ENCODE measurements at places on chromosomes 4 and X. TPM values are rescaled to one million over a fixed set of nuclear protein-coding genes. Genes with fewer than 3 reads are reported as not detected.

- DNase-seq = no peak
These were observed 86.4 kb upstream of the FAM9C start for GRCh38 chrX:13130816-13131215.

- no peak for DNase-seq
These were observed 191.1 kb upstream of the ANXA3 start for GRCh38 chr4:78360466-78360865.

- DNase-seq = no peak
These were observed 52.8 kb downstream of the MED28 start for GRCh38 chr4:17667253-17667652.

CFAP47 gene
- 0.96 TPM for total RNA-seq

FHL1 gene
- 248 TPM for total RNA-seq

DNA sequence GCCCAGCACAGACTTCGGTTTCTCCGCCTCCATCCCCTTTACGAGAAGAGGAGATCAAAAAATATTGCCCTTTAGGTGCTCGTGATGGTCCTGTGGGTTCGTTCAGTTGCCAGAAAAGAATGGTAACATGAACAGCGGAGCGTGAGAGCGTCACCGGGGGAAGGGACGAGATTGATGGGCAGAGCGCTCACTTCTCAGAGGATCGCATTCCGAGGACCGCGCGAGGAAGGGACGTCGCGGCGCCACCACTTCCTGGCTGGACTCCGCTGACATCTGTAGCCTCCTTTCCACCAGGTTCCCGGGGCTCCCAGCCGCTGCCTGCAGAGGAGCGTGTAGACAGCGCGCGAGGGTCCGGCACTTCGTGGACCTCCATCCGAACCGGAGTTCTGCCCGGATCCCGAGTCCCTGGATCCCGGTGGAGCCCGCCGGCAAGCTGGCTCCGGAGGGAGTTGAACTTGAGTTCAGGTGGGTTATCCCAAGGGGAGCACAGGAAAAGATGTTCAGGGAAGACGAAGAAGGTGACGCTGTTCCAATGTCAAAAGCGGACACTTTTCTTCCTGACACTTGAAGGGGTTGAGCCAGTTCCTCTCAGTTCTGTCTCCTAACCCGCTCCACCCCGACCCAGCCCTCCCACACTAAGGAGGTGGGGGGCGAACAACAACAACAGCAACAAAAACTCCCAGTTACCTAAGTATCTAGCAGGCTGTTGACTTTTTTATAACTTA, 484 bp downstream of the GALNTL6 start:
- no peak for DNase-seq

DMP1 gene
- not detected for total RNA-seq

GRCh38 chr4:43126595-43126994, 234.1 kb downstream of the GRXCR1 start:
- DNase-seq = no peak

DNA sequence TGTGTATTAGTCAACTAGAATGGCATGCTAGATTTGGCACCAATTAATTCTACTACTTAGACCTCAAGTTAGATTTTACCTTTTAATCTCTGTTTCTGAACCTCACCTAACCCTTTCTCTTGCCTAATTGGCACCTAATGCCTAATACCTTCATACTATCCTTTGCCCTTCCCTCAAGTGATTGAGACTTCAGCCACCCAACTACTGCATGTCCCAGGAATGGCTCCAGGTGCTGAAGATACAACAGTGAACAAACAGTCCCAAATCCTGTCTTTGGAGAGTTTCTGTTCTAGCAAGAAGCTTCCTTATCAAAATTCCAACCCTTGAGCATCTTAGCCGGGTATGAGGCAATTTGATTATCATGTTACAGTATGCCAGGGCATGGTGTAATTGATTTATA, 139.9 kb downstream of the CPE start:
- no peak for DNase-seq

GRCh38 chr4:180356766-180357165, 1886.4 kb upstream of the TENM3 start:
- no peak for DNase-seq

SLC16A2 gene
- total RNA-seq = 6.8 TPM

- no peak for DNase-seq
These were observed 142.9 kb upstream of the SLC4A4 start for GRCh38 chr4:71195924-71196323.

- DNase-seq = no peak
These were observed 96.0 kb upstream of the ATOH1 start for GRCh38 chr4:93732509-93732908.

- DNase-seq = peak; percentile 99
These were observed at the start of gene BBS12 for GRCh38 chr4:122732329-122733026. Gene BBS12, plus strand, starts transcription at chr4:122732704. Its CDS starts 9,189 bp downstream, at chr4:122741893.

DNA sequence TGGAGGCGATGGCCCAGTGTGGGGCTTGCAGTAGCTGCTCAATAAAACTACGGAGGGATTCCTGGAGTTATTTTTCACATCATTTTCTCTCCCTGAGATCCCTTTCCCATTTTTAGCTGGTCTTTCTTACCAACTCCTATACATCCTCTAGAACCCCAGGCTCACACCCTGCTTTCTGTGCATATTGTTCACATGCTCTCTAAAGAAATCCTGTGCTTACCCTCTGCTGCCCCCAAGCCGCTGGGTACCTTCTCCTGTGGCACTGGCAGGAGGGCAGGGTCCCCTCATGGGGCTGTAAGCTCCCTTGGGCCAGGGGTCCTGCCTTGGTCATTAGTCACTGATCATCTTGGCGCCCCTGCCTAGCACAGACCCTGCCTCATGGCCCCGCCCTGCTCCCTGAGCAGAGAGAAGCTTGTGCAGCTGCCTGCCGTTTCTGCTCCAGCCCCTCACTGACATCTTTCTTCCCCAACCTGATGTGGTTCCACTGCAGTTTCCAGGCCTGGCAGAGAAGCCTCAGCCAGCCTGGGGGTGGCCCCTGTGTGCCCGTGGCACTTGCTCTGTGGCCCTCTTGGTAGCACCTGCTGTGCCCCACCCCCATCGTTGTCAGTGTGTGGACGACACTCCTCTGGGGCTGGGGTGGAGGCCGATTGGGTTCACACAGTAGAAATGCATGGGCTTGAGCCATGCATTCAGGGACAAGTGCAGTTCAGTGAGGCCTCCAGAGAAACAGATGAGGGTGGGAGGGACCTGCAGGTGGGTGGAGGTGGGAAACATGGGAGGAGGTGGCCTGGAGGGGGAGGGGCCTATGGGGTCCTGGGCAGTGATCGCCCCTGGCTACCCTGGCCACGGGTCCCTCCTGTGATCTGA, 69.5 kb downstream of the WFS1 start:
- no peak for DNase-seq

PASD1 gene
- not detected for total RNA-seq

DNA sequence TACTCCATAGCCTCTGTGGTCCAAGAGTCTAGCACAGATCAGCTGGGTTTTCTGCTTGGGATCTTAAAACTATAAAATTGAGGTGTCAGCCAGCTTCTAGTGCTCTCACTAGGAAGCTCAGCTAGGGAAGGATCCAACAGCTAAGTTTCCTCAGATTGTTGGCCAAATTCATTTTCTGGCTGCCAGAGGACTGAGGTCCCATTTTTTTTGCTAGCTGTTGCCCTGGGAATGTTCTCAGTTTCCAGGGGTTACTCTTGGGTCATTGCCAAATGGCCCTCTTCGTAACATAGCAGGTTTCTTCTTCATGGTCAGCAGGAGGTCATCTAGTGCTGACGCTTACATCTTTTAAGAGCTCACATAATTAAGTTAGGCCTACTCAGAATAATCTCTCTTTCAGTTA, 2178.2 kb downstream of the ARAP2 start:
- no peak for DNase-seq

GRCh38 chr4:72701987-72702819, 133.2 kb upstream of the ADAMTS3 start:
- DNase-seq = no peak

DNA sequence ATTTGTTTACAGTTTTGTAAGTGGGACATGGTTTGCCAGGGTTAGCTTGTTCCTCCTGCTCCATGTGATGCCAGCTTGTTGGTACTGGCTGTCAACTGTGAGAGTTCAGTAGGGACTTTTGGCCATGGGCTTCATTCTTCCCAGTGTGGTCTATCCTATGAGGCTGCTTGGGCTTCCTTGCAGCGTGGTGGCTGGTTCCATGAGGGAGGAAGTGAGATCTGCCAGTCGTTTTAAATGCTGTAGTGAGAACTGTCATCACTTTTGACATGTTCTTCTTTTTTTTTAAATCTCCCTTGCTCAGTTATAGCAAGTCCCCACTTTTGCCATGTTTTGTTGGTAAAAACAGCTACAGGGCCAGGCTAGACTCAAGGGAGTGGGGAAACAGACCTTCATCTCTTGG, 15.9 kb downstream of the NSD2 start:
- no peak for DNase-seq

NAP1L3 gene
- 3.4 TPM for total RNA-seq

GRCh38 chr4:142719854-142720541, 126.1 kb downstream of the INPP4B start:
- no peak for DNase-seq

DNA sequence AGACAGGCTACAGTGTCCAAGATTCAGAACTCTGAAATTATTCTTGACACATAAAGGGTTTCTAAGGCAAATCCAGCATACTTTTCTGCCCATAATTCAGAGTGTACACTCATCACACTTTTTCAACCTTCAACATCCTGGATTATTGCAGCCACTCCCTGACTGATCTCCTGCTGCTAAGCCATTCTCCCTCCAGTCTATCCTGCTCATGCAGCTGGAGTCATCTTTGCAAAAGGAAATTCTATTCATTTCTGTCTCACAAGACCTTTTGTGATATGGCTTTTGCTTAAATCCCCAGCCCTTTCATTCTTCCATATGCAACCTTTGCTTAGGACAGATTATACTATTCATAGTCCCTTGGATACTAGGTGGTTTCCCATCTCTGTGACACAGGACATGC, 236.1 kb upstream of the LDB2 start:
- no peak for DNase-seq

DNA sequence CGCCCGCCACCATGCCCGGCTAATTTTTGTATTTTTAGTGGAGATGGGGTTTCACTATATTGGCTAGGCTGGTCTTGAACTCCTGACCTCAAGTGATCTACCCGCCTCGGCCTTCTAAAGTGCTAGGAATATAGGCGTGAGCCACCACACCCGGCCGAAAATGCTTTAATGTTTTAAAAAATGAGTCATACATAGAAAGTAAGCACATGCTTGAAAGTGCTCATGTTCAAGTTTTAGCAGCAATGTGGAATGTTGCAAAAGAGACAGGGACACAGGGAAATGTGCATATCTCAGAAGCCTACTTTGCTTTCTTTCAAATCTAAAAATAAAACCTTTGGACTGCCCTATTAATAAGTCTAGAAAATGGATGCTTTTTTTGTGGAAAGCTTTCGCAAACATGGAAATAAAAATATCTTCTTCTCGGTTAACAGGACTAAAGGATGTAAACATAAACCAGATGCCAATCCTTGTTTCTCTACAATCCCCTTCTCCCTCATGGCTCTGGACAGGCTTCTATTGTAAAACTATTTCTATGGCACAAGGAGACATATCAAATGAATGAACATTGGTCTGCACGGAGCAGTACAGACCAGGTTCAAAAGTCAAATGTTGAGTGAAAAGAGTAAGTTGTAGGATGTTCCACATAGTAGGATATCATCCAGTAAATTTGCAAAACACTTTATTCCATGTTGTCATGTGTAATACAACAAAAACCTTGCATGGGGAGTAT, 15.0 kb downstream of the MECP2 start:
- no peak for DNase-seq

HSFX2 gene
- total RNA-seq = not detected

AFM gene
- total RNA-seq = not detected

DNA sequence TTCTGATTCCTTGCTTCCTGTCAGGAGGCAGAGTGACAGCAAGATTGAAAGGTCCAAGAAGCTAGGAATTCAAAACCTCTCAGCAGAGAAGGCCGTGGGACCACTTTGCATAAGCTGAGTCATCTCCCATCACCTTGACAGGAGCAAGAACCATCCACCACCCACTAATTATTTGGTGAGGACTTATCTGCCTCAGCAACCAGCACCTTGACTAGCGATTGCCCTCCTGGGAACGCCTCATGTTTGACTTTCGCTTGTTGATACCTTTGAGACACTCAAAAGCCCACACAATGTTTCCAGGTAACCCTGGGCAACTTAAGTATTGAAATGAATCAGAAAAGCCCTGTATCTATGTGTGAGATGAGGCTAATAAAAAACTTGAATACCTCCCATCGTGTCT, 233.5 kb upstream of the GYPA start:
- no peak for DNase-seq

PNMA6F gene
- not detected for total RNA-seq

GRCh38 chr4:6907658-6908191, 1.9 kb upstream of the TBC1D14 start:
- DNase-seq = no peak

GSX2 gene
- total RNA-seq = not detected

RPA4 gene
- 2.6 TPM for total RNA-seq

- DNase-seq = no peak
These were observed 167.3 kb upstream of the SH3RF1 start for GRCh38 chr4:169438057-169438480.

FAAH2 gene
- total RNA-seq = 9.1 TPM

ADH7 gene
- not detected for total RNA-seq

RNF150 gene
- total RNA-seq = 19.8 TPM

CT83 gene
- total RNA-seq = not detected

- no peak for DNase-seq
These were observed 6.6 kb downstream of the FBXL5 start for GRCh38 chr4:15648600-15648999.

DNA sequence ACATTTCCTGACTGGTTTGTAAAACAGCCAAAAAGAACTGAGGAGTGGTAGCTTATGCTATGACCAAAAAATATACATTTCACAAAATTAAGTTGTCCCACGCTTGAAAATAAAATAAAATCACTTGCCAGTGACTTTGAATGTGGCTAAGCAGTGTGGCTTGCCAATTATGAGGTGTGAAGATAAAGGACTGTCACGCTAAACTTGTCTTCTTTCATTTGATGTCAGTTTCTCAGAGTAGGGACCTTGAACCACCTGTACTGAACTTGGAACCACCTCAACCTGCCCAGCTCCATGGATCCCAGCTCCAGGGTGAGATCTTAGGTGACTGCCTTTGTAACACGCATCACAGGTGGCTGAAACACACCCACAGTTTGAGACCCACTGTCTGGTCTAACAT, 113.7 kb upstream of the TBL1X start:
- no peak for DNase-seq

DNA sequence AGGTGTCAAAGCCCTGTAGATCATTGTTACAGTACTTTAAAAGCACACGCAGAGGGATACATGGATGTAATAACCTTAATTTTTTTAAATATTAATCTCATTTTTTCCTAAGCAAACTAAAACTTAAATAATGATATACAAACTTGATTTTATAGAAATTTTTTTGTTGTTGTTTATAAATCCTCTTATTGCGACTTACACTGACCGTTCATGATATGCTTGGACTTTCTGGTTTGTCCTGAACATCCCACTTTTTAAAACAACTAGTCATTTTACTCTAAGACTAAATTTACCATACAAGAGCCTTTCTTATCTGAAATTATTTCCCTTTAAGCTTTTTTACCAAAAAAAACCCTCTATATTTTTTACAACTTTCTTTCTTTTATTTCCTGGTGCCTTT, 2106.0 kb downstream of the PCDH7 start:
- no peak for DNase-seq

GRCh38 chr4:24321616-24322015, 262.7 kb downstream of the DHX15 start:
- DNase-seq = no peak

Data from ureter (tissue), 1 donor.